ENCODE measurements at places on chromosomes 2 and 18.
A peak's percentile ranks its signal among the peaks of the same experiment; 100 is the strongest.

- no peak for DNase-seq
These were observed 4.3 kb downstream of the ZFAND2B start for GRCh38 chr2:219210886-219211362.

DNA sequence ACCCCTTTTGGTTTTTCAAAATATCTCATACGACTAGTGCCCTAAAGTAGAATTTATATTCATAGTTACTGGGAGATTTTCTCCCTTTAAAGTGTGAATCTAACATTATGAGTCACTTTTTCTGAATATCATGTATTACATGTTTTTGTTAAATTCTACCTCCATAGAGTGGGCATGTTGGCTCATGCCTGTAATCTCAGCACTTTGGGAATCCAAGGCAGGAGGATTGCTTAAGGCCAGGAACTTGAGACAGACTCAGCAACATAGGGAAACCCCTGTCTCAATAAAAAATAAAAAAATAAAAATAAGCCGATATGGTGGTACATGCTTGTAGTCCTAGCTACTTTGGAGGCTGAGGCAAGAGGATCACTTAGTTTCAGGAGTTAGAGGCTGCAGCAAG, 45.3 kb upstream of the UNC80 start:
- DNase-seq = no peak

GRCh38 chr2:2520401-2520811, 189.3 kb upstream of the MYT1L start:
- no peak for DNase-seq

GRCh38 chr2:138819964-138820363, 39.8 kb upstream of the NXPH2 start:
- no peak for DNase-seq

DNA sequence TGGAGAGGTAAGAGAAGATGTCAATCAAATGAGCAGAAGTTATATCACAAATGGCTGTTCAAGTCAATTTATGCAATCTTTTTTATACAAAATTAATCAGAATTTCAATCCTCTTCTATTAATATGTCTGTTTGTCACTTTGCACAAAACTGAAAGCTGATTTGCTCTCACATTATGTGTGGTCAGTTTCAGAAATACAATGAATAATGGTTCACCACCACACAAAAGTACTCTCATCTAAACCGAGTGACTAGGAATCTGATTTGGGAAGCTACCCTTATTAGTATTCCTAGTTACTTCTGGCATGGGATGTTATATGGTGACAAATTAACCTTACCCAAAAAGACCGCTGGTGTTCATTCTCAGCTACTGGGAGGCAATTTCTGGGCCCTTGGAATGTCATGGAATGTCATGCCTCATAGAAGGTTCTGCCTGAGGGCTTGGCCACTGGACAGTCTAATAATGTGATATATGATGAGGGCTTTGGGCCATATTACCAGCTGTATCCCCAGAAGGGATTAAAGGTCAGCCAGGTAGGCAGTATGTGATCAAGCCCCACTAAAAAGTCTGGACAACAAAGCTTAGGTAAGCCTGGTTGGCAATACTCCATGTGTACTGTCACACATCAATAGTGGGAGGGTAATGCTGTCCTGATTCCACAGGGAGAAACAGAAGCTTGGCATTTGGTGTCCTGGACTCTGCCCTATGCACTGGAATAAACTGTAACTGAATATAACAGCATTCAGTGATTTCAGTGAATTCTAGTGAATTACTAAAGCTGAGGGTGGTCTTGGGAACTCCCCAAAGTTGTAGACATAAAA, 113.2 kb downstream of the PIGN start:
- DNase-seq = no peak

- peak; percentile 63 for DNase-seq
These were observed 756 bp upstream of the OST4 start for GRCh38 chr2:27071990-27072830.

DNA sequence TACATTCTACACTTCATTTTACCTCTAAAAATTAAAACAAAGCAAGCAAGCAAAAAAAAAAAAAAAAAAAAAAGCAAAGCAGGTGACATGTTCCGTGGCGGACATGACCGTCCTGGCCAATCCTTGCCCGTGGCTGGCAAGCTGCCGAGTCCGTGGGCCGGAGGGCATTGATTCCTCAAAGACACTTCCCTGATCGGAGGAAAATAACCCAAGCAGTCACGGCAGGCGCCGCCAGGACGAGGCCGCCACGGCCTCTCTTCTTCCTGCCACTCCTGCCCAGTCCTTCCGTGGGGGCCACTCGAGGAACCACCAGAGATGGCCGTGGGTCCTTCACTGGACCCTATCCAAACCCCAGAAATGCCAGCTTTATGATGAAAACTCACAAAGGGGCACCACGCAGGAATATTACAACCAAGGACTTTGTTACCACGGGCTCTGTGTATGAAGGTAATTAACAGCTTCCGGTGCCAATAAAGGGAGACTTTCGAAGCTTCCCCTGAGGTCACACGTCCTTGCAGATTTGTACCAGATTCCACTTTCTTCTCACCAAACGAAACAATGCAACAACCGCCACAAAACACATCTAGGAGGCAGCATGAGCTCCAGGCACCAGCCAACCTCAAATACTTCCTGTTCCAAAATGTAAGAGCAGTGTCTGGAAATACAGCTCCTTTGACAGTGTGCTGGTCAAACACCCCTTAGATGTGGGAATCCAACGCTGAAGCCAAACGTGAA, 170.3 kb downstream of the HDAC4 start:
- no peak for DNase-seq

- no peak for DNase-seq
These were observed 19.7 kb upstream of the ASNSD1 start for GRCh38 chr2:189641590-189641989.

Measured in colonic mucosa (tissue), 4 donors.